ENCODE measurements at places on chromosomes 5 and 9.

DNA sequence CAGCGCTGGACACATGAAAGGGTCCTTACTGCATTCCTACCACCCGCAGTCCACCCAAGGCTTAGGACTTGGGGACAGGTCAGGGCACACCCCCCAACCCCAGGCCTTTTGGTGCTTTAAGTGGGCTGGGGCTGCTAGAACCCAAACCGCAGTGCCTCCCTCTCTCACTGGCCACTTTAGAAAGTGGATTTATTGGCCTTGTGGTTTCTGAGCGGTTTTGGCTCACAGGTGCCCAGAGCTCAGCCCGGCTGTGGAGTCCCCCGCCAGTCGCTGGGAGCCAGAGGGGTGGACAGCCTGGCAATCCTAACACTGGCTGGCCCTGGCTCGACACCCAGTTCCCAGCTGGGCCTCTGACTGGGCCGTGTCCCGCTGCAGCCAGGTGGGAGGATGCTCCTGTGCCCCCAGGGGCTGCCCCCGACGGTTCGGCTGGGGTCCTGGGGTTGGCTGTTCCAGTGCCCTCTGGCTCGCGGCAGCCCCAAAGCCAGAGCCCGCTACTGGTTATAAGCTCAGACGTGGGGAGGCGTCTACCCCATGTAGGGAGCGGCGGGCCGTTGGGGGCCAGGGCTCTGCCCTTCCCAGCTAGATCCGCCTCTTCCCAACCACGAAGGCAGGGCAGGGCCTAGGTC, 65.2 kb upstream of the RNU6ATAC start:
- no peak for DNase-seq

DNA sequence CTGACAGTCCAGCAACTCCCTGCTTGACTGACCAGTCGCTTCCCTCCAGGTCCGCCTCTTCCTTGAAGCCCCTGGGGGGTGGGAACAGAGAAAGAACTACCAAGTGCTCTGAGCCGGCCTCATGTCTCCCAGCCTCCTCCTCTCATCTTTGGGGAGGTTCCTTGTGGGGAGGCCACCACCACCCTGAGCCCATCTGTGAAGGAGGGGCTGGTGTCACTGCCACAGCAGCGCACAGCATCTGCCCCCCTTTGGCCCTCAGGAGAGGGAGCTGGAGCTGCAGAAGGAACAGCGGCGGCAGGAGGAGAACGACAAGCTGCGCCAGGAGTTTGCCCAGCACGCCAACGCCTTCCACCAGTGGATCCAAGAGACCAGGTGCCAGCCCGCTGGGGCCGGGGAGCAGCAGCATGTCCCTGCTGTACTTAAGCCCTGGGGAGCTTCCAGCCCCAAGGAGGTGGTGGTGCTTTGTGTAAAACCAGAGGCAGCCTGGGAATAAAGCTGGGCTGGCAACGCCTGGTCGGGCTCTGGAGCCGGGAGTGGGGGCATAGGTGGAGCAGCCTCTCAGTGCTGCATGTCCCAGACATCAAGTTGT, 29.4 kb downstream of the DYNC2I2 start:
- no peak for DNase-seq

GRCh38 chr9:71719562-71719961, 48.8 kb downstream of the CEMIP2 start:
- DNase-seq = no peak

DNA sequence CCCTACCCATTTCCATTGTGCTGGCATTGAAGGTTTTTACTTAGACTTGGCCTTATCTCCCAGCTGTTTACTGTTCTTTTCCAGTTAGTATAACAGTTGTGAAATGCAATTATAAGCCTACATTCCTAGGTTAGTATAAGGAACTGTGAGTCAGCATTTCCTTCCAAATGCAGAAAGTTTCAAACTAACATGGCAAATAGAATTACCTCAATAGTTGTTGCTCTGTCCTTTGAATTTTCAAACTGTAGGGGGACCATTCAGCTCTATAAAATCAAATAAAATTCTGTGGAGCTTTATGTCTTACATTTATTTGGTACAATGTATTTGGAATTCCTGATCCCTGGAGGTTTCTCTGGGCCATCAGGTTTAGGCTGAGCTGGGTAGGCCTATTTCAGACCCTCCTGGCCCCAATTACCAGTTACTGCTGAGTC, 47.2 kb downstream of the ARHGEF28 start:
- DNase-seq = no peak

- DNase-seq = no peak
Measured at GRCh38 chr5:88450239-88450638, 181.6 kb upstream of the TMEM161B start.

- DNase-seq = no peak
Measured at GRCh38 chr9:115548609-115549260, 430.8 kb upstream of the TNC start.

GRCh38 chr5:153797484-153797883, 241.2 kb downstream of the FAM114A2 start:
- DNase-seq = no peak

DNA sequence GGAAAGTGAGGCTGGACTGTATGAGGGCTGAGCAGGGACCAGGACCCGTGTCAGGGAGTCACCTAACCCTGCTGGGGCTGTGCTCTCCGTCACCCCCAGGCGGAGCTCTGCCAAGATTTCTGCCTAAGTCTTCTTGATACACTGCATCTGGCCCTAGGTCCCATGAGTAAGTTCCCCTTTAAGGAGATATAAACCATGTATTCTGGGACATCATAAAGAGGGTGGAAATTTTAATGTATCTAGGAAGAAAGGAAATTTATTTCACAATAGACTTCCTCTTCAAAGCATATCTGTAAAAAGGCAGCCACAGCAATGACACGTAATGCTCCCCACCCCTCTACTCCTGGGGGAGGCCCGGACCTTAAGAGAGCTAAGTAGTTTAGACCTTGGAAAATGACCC, 183.4 kb downstream of the FBXL7 start:
- no peak for DNase-seq

DNA sequence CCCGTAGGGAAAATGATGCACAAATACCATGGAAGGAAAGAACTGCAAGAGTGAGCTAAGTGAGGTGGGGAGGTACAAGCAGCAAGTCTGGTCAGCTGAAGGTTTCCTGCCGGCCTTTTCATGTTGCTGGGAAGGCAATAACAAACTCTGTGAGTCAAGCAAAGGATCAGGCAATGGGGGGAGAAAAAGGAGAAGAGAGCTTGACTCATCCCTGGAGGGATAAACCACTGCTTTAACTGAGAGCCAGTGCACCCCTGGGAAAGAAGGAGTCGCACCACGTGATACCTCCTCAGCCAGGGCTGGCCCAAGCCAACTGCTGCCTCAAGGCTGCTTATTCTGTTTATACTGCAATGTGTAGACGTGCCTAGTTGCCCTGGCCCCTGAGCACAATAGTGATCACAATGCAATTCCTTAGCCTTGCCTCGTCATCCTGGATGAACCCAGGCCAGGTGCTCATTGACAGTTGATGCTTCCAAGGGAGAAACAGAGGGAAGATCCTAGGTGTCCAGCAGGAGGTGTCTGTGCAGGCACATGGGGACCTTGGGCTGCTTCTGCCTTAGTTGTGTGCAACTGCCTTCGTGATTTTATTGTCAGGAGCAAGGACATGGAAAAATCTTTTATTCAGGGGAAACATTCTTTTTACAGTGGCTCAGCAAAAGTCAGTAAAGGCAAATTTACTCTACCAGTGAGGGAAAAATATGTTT, 203.0 kb upstream of the TUT7 start:
- no peak for DNase-seq

- DNase-seq = no peak
Measured at GRCh38 chr9:108049026-108049607, 559.5 kb upstream of the KLF4 start.

- no peak for DNase-seq
Measured at GRCh38 chr9:35237311-35237710, 75.5 kb downstream of the UNC13B start.

DNA sequence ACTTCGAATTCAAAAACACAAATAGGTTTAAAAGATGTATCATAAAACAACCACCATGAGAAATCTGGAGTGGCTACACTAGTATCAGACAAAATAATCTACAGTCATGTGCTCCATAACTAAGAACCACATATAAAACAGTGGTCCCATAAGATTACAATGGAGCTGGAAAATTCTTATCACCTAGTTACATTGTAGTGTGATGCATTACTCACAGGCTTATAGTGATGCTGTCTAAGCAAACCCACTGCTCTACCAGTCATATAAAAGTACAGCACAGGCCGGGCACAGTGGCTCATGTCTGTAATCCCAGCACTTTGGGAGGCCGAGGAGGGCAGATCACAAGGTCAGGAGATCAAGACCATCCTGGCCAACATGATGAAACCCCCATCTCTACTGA, 160.1 kb downstream of the ROR2 start:
- no peak for DNase-seq

- DNase-seq = no peak
Measured at GRCh38 chr5:158974775-158975174, 124.9 kb downstream of the EBF1 start.

DNA sequence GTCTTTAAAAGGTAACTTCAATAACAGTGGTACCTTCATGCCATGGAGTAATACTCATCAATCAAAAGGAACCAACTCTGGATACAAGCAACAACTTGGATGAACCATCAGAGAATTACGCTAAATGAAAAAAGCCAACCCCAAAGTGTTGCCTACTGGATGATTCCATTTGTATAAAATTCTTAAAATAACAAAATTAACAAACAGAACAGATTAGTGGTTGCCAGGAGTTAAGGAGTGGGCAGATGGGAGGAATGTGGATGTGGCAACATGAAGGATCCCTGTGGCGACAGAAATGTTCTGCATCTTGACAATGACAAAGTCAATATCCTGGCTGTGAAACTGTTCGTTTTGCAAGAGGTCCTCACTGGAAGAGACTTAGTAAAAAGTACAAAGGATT, 50.5 kb downstream of the SPTLC1 start:
- no peak for DNase-seq

DNA sequence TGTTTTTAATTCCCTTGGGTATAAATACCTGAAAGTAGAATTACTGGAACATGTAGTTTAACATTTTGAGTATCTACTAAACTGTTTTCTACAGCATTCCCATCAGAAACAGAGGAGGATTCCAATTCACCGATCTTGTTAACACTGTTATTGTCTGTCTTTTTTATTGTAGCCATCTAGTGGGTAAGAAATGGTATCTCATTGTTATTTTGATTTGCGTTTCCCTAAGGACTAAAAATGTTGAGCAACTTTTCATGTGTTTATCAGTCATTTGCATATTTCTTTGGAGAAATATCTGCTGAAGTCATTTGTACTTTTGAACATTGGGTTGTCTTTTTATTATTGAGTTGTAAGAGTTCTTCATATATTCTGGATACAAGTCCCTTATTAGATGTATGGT, 135.2 kb upstream of the NFIL3 start:
- no peak for DNase-seq

DNA sequence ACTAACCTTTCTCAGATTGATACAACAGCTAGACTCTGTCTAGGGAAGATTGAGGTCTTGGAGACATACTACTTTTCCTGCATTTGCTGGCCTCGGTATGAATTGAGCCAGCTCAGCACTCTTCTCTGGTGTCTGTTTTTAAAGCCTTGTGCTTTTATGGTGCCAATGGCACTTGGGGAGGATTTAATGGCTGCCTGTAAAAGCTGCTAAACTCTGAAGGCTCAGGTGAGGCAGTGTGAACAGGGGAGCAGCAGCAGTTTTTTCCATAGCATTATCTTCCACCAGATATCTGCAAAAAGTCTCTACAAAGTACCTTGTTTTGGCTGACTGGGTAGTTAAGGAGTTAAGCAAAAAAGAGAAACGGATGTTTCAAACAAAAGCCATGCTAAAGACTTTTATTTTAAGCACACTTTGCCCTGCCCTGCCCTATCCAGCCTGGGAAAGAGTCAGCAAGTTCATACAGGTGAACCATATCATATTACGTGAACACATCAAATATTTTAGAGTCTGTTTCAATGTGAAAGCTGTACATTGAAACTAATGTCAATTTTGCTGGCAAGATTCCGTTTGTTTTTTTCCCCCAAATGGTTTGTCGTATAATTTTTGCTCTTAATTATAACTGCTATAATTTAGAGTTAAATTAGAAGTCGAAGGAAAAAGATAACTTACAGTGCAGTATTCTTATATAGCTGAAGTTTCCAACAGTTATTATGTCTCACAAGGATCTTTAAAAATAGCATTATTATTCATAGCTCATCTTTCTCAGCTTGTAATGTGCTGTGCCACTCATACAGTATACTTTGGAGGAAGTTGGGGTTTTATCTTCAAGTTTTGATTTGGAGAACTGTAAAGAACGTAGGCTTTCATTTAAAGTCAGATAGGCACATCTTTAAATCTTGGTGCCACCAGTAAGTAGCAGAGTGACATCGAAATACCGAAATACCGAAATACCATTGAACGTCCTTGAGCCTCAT, 424.1 kb upstream of the CD180 start:
- DNase-seq = no peak

DNA sequence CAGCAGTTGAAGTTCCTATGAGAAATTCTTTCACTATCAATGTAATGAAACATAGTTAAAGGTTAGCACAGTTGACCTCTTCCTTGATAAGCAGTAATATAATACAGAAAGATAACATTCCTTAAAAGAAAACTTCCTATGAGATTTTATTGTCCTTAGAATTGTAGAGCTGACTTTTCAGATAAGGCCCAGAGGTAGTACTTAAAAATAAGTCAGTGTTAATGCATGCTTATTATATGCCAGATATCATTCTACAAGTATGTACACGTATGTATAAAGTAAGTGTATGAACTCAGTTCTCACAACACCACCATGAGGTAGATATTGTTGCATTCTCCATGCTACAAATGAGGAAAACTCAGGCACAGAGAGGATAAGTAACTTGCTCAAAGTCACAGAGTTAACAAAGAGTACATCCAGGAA, 15.3 kb downstream of the AP3S1 start:
- DNase-seq = no peak
